MG63 (cell line): ENCODE measurements at places on chromosomes 12 and 14. TPM values are rescaled to one million over a fixed set of nuclear protein-coding genes. Genes with fewer than 3 reads are reported as not detected.

DNA sequence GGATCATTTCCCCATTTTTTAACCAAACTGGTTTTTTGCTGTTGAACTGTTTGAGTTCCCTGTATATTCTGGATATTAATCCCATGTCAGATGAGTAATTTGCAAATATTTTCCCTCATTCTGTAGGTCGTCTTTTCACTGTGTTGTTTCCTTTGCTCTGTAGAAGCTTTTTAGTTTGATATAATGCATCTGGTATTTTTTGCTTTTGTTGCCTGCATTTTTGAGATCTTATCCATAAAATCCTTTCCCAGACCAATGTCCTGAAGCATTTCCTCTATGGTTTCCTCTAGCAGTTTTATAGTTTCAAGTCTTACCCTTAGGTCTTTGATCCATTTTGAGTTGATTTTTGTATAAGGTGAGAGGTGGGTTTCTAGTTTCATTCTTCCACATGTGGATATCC, 71.3 kb downstream of the LRP6 start:
- DNase-seq = no peak

DNA sequence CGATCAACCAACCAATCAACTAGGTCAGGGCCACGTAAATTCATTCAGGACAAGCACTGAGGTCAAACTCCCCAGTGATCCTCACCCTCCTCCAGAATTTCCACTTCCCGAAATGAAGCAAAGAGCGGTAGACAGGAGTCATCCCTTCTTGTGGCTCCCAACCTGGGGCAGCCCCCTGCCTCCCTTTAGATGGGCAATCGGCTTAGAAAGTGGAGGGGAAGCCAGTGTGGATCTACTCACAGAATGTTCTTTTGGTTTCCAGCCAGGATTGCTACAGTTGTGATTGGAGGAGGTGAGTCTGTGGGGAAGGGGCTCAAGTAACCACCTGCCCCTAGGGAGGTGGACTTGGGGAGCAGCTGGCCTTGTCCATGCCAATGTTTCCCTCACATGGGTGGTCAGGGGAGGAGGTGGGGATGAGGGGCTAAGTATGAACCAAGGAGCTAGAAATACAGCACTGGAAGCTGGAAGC, 4.1 kb downstream of the IFI27 start:
- DNase-seq = no peak

DNA sequence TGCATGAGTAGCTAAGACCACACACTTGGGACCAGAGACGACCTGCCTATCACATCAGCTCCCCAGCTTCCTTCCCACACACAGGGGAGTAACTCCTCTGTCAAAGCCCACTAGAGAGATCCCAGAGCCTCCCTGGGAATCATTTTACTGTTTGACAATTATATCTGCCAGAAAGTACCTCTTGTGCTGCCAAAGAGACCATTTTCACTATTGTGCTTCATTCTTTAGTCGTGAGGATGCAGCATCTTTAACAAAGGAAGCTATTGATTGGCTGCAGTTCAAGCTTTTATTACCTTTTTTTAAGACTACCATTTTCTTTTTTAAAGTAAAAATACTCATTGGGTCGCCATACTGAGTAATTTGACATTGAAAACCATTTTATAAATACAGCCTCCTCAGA, 194.5 kb upstream of the RGS6 start:
- no peak for DNase-seq

DNA sequence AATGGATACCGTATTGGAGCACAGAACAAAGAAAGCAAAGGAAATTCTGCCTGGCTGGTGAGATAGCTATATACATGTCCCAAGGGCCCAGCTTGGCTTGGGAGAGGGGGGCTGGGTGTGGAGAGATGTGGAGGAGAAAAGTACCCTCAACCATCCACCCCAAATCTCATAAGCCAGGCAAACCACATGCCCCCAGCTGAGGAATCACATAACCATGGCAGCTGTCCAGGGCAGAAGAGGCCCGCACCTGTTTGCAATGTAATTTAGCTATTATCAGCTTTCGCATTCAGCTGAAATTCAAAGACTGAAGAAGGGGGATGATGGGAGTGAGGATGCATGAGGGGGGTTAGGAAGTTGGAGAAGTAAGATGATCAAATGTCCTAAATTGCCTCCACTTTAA, 196.1 kb downstream of the TBX5 start:
- DNase-seq = no peak

GRCh38 chr12:53068811-53069585, 10.2 kb downstream of the SPRYD3 start:
- DNase-seq = no peak

The TRPV4 gene
- total RNA-seq = 0.20 and 1.1 TPM in 2 replicates
